ENCODE measurements at places on chromosomes 2 and 18.
A peak's percentile ranks its signal among the peaks of the same experiment; 100 is the strongest.

- no peak for DNase-seq
Measured at GRCh38 chr2:181872178-181872577, 19.4 kb upstream of the ITPRID2 start.

GRCh38 chr18:11008505-11008904 is 140.9 kb downstream of the PIEZO2 start:
- no peak for DNase-seq

GRCh38 chr2:72685638-72686213 is 140.1 kb downstream of the EXOC6B start:
- DNase-seq: no peak

DNA sequence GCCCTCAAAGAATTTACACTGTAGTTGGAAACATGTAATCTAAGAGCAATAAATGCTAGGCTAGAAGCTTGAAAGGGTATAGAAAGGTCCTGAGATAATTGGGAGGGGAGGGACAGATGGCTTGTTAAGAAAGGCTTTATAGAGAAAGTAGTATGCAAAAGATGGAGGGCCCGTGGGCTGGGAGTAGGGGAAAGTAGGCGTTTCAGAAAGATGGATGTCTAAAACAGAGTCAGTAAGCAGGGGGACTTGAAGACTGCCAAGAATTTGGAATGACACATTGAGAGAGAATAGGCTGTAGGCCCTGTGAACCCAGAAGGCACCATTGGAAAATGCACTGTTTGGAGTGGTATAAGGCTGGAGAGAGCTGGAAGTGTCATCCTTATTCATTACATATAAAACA is 822 bp downstream of the PSMG2 start:
- DNase-seq: peak; percentile 8

DNA sequence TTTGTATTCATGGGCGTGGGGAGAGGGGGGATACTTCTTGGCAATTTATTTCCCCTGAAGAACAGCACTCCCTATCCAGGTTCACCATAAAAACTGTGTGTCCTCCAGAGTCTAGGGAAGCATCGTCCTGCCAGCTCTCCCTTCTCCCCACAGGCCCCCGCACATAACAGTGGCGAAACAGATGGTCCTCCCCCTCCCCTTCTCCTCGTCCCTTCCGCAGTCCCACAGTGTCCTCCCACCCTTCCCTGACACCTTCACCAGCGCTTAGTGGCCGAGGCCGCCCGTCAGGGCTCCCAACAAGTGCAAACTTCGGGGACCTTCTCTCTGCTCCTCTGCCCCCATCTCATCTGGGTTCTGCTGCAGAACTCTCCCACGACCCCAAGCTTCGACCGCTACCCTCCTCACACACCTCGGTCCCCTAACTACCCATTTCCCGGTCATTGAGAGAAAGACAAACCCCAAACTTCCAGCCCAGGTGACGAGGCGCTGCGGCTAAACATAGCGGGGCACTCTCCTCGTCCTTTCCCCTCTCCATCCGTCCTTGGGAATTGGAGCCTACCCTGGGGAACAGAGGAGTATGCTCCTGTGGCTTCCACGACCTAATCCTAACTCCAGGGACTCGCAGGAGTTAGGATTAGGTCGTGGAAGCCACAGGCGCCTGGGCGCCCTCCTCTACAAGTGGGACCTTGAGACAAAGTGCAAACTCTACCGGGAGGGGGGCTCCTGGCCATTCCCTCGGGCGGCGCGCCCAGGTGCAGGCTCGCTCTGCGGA is 971 bp downstream of the ZNF385B start:
- DNase-seq: no peak

DNA sequence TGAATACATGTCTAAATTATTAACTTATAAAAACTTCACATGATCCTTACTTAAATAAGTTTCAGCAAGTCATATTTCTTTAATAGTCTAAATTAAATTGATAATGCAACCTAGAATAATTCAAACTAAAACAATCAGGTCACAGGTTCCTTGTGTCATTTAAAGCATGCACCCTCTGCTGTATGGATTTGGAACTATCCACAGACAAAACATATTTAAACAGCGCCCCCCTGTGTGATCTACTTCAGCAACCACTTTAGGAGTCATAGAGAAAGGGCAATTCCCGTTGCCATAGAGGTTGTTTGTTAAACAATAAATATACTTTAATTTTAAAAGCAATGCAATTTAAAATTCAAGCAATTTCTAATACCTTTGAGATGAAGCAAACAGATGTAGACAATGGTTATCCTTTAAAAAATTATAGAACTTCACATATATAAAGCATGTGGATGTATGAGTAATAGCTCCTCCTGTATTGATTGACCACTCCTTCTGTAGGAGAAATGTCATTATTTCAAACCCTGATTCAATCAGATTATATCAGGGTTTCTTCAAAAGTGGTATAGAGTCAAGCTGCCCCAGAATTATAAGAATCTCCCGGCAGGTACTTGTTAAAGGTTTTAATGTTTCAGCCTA is 21.2 kb downstream of the GRB14 start:
- peak; percentile 89 for DNase-seq

- DNase-seq: no peak
Measured at GRCh38 chr2:26178746-26179436, 6.0 kb downstream of the GAREM2 start.

DNA sequence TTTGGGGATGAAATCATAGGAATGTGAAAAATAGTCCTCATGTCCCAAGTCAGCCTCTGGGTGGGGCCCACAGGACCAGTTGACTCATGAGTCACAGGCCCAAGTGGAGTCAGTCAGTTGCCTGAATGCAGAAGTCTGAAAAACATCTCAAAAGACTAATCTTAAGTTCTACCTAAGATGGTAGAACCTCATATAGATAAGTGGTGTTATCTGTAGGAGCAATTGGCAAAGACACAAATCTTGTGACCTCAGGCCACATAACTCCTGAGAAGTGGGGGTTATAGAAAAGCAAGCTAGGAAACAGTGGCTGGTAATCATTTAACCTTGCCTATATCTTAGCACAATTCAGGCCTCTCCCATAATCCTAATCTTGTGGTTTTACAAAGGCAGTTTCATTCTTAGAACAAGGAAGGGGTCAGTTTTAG is 257.1 kb upstream of the SPOPL start:
- DNase-seq: no peak

- no peak for DNase-seq
Measured at GRCh38 chr18:68800075-68800474, 2.2 kb downstream of the CCDC102B start.

GRCh38 chr2:161178756-161179155 is 18.5 kb downstream of the TANK start:
- DNase-seq: no peak

DNA sequence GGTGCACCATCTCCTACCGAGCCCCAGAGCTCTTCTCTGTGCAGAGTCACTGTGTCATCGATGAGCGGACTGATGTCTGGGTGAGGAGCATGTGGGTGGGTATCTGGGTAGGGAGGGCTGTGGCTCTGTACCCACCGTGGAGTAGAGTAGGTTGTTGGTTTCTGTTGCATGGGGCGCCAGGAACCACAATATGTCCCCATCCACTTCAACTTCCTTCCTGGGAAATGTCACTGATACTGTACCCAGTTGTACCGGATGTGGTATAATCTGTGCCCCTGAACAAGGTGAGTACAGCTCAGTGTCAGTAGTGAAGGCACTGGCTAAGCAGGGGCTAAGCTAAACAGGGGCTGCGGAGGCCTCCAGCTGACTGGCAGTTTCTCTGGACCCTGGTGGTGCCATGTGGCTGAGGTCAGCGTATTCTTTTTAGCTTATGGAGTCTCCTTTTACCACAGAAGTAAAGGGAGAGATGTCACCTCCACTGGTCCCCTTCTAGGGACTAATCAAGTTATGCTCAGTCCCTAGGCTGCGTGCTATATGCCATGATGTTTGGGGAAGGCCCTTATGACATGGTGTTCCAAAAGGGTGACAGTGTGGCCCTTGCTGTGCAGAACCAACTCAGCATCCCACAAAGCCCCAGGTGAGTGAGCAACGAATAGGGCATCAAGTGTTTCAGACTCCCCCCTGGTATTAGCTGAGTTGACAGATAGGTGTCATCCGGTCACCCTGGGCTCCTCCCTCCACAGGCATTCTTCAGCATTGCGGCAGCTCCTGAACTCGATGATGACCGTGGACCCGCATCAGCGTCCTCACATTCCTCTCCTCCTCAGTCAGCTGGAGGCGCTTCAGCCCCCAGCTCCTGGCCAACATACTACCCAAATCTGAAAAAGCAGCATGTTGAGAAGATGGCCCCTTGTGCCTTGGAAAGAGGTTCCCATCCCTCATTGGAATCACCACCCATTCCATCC is 2.7 kb downstream of the STK16 start:
- DNase-seq: no peak

GRCh38 chr18:63040788-63041410 is 278.7 kb downstream of the BCL2 start:
- DNase-seq: no peak

- DNase-seq: peak; percentile 5
Measured at GRCh38 chr2:119958670-119959268, 54.1 kb upstream of the EPB41L5 start.

GRCh38 chr2:48938231-48938630 is 182.7 kb upstream of the LHCGR start:
- DNase-seq: no peak

DNA sequence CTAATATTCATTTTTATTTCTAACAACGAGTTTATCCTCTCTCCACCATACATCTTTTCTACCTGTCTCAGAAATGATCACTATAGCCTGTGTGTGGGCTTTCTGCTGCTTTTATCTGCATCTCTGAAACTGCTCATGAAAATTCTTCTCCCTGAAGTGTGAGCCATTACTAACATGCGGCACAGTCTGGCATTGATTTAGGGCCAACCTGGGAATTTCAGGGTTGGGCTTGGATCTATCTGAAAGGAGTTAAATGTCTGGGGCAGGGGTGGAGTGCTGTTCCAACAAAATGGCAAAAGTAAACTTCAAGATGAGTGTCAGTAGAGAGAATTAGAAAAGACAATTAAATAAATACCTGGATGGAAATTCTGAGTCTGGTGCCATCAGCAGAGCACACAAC is 198.2 kb upstream of the OSR1 start:
- no peak for DNase-seq

DNA sequence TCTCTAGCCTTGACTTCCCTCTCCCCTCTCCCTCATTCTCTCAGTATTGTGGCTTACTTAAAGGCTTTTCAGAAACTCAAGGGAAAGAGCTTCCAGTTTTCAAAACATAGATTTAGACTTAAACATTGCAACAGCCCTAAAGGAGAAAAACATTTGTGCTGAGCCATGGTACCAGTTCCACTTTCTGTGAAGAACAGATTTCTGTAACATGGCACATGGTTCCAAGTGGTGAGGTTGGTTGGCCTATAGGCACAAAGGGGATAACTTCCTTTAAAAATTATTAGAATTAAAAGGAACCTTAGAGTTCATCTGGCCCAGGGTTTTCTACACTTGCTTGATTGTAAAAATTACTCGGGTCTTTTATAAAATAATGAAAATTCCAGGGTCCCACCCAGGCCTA is 138.6 kb upstream of the CDCA7 start:
- DNase-seq: no peak

- no peak for DNase-seq
Measured at GRCh38 chr18:76386071-76386470, 109.0 kb downstream of the ZNF516 start.

GRCh38 chr18:40037356-40037755 is 1917.7 kb upstream of the PIK3C3 start:
- no peak for DNase-seq

GRCh38 chr18:35553300-35553699 is 28.2 kb upstream of the GALNT1 start:
- no peak for DNase-seq

DNA sequence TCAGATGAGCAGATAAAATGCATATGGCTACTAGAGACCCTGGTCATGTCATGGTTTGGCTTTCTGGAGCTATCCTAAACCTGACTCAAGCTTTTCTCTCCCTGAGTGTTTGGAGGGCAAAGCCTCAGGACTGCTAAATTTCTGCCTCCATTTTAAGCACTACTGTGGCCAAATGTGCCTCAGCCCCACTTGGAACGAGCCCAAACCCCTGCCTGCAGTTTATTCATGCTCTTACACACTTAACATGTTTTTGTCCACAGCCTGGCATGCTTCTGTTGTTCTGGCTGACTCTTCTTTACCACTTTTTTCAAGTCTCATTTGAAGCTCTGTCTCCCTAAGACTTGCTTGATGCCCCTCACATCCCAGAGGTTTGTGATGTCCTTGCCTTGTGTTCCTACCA is 24.7 kb downstream of the MGAT5 start:
- no peak for DNase-seq

- DNase-seq: no peak
Measured at GRCh38 chr2:11719230-11719977, 27.0 kb upstream of the LPIN1 start.

GRCh38 chr2:165203689-165204559 is at the start of gene SCN3A:
SCN3A (minus strand) TSS chr2:165204050; CDS start chr2:165176394, 27,656 bp downstream.
- DNase-seq: peak; percentile 59

- DNase-seq: no peak
Measured at GRCh38 chr2:41727152-41727551, 320.7 kb upstream of the PKDCC start.

DNA sequence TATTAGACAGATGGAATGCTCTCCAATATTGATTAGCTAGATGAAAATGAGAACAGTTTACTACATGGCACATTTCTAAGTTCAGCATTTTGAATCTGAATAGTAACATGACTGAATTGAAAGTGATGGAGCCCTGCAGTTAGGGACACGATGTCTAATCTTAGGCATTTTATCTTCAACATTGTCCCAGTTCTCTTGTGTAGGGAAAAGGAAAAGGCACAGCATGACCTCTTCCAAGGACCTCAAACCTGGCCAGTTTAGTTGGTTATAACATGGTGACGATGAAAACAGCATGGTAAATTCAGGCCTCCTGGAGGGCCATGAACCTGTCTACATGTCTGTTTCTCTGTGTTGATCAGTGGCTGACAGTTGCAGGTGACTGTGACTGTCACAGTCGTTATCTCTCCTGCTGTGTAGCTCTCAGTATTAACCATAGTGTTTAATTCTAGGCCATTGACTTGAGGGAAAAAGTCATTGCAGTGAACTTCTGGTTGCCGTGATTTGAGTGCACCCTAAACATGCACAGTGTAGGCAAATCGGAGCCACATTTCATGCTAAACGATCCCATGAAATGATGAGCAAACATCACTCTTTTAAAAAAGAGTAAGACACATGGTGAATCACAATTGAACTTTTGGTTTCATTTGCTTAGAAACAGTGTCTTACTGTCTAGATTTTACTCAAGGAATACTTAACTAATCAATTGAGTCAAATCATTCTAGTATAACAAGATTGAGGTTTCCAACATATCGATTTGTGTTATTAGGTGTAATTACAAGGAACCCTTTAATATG is 129.7 kb downstream of the PHLPP1 start:
- DNase-seq: no peak

- no peak for DNase-seq
Measured at GRCh38 chr2:62938126-62938525, 112.5 kb upstream of the OTX1 start.

GRCh38 chr2:219870041-219870440 is 242.6 kb downstream of the SLC4A3 start:
- no peak for DNase-seq

GRCh38 chr2:22734373-22735045 is 650.5 kb upstream of the KLHL29 start:
- no peak for DNase-seq

DNA sequence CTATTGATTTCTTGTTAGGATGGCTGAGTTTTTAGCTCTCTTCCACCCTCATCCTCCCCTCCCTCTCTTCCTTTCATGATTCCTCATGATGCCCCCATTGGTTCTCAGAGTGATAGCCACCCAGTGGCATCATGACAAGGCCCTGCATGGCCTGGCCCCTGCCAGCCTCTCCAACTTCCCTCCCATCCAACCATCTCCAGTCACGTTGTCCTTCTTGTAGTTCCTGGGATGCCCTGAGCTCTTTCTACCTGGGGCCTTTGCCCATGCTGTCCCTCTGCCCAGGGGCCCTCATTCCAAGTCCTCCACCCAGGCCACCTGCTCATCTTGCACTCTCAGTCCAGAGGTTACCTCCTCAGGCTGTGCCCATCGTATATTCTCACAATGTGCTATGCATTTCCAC is 247.5 kb downstream of the TFCP2L1 start:
- DNase-seq: no peak
